Omental fat pad (tissue), 4 donors: ENCODE measurements at places on chromosomes 7 and 10.

DNA sequence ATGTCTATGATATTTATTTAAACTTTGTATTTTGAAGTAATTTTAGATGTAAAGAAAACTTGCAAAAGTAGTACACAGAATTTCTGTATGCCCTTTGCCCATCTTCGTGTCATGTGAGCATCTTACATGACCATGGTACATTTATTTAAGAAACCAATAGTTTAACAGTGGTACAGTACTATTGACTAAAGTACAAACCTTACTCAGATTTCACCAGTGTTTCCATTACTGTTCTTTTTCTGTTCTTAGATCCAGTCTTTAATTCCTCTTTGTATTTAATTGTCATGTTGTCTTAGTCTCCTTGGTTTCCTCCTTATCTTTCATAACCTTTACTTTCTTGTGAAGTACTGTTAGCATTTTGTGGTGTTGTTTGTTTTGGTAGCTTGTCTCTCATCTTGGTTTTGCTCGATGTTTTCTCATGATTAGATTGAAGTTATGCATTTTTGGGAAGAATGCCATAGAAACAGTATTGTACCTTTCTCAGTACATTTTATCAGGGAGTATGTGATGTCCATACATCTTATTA, 24.1 kb downstream of the TAX1BP1 start:
- DNase-seq, result no peak

- DNase-seq, result no peak
Measured at GRCh38 chr7:17854261-17855047, 85.8 kb downstream of the SNX13 start.

GRCh38 chr10:17913604-17914003, 38.1 kb upstream of the SLC39A12 start:
- no peak for DNase-seq

DNA sequence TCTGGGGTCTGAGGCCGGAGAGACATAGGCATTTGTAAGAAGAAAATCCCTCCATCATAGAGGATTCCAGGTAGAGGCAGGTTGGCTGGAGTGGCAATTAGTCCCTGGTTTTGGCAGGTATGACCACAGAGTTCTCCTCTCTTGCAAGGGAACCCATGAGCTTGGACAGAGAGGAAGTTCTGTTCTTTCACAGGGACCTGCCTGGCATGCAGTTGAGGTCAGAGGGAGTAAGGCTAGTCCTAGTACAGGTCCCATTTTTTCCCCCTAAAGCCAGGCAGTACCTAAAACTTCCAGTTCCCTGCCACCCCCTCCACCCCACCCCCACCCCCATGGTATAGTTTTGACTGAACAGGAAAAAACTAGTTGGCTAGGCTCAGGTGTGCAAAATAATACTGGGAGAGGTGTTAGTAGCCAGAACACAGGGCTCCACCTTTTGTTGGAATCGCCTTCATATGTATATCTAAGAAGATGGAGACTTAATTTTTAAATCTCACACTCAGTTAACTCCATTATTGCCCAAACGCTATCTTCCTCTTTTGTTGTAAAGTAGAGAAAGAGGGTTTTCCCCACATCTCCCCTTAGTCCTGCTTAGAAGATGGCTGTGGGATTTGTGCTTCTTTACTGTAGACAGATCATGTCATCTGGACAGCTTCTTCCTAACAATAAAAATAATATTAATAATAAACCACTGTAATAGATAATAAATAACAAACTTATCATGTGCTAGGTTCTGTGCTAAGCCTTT, 188.1 kb downstream of the TCF7L2 start:
- no peak for DNase-seq

DNA sequence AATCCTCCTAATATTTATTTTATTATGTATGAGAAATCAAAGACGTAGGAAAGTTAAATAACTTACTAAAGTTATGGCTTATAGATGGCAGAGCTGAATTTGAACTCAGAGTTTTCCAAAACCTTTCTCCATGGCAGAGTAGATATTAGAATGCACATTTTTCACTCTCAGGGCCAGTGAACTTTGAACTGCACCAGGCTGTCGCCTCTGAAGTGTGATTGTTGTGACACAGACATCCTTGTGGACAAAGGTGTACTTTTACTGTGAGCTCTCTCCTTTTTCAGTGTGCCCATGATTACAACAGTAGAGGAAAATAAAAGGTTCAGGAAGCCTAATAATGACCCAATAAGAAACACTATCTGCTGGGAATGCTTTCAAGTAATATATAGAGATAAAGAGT, 29.1 kb downstream of the TES start:
- no peak for DNase-seq
